ENCODE measurements at places on chromosomes 7 and 10. TPM values are rescaled to one million over a fixed set of nuclear protein-coding genes. Genes with fewer than 3 reads are reported as not detected.
A peak's percentile ranks its signal among the peaks of the same experiment; 100 is the strongest.

GRCh38 chr7:144908324-144908723 lies 72.5 kb upstream of the TPK1 start:
- ATAC-seq: no peak

Gene C10orf62
- total RNA-seq: not detected

GRCh38 chr10:78959924-78960285 lies 108.9 kb upstream of the ZMIZ1 start:
- ATAC-seq: no peak

GRCh38 chr10:48780341-48780740 lies 95.7 kb downstream of the WDFY4 start:
- no peak for ATAC-seq

- ATAC-seq: no peak
Observed at GRCh38 chr7:53811555-53812079, 730.6 kb upstream of the VSTM2A start.

DNA sequence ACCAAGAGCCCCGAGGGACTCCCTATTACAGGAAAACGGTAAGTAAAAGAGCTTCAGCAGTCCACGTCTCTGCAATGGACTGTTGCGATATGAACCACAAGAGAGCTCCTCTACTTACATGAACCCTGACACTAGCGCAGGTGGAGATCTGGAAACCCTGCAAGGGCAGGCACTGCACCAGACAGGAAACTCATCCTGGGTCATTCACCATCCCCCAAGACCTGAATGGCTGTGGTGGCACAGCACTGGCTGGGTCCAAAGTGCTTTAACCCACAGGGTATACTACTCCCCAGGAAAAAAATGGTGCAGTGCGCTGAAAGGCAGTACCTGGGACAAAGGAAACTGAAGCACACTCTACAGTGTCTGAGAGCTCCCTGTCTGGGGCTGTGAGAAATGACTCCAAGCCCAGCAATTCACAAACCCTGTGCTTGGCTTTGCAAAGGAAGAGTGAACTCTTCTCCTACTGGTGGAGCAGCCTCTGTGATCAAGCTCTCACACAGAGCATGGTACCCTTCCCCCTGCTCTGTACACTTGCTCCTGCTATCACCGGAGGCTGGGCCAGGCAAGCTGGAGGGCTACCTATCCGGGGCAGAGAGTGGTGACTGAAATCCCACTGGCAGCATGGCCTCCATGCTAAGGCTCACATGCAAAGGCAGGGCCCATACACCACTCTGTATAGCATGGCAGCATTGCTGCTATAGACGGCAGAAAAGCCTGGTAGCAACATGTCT lies 44.9 kb downstream of the HIBADH start:
- ATAC-seq: no peak

GRCh38 chr7:12895296-12895695 lies 207.9 kb downstream of the ARL4A start:
- ATAC-seq: no peak

- no peak for ATAC-seq
Observed at GRCh38 chr7:151138153-151138851, 29.2 kb downstream of the GBX1 start.

DNA sequence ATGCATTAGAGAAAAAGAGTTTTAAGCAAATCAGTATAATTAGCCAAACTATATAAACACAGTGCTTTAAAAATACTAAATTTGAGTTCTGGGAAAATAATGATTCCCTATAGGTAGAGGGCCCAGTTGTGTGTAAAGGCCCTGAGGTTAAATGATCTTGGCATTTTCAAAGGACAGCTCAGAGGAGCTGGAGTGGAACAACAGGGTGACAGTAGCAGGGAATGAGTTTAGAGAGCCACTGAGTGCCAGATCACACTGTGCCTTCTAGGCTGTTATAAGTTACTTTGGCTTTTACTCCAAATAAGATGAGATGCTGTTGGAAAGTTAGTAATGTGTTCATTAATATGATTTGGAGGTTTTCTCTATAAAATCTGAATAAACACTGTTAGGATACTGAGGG lies 34.6 kb downstream of the VWDE start:
- ATAC-seq: no peak

- ATAC-seq: no peak
Observed at GRCh38 chr7:112144284-112145059, 61.7 kb downstream of the DOCK4 start.

Gene VWDE
- 0.56 TPM for total RNA-seq

DNA sequence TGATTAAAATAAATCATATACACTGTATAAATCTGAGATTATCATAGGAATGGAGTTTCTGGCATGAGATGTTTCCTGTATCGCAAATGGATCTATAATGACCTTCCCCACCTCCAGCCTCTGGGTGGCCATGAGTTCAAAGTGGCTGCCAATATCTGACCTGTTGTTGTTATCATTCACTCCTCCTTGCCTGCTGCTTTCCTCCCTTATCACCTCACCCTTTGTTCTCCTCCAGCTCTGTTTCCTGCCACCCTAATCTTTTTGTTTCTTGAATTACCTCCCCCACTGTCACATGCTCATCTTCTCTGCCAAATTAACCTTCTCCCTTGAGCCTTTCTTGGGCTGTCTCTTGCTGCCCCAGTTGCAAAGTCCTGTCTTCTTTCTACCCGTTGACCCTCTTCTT lies 12.0 kb downstream of the SCD start:
- no peak for ATAC-seq

DNA sequence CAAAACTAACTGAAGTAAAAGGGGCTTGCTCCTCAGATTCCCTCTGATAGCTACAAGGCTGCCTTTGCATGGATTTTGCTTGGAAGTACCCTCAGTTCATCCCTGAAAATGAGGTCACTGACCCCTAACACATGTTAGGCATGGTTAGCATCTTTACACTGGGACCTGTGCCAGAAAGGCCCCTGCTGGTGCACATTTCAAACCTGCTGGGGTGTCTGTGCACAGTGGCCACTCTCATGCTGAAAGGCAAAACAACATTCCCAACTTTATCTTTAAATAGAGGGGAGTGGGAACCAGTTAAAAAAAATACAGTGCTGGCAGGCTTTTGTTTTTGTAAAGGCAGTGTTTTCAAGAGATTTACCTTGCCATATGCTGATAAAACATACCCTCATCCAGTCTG lies 99.1 kb downstream of the ANK3 start:
- no peak for ATAC-seq

GRCh38 chr10:102117391-102118159 lies 2.6 kb downstream of the LDB1 start:
- ATAC-seq: peak; percentile 50

DNA sequence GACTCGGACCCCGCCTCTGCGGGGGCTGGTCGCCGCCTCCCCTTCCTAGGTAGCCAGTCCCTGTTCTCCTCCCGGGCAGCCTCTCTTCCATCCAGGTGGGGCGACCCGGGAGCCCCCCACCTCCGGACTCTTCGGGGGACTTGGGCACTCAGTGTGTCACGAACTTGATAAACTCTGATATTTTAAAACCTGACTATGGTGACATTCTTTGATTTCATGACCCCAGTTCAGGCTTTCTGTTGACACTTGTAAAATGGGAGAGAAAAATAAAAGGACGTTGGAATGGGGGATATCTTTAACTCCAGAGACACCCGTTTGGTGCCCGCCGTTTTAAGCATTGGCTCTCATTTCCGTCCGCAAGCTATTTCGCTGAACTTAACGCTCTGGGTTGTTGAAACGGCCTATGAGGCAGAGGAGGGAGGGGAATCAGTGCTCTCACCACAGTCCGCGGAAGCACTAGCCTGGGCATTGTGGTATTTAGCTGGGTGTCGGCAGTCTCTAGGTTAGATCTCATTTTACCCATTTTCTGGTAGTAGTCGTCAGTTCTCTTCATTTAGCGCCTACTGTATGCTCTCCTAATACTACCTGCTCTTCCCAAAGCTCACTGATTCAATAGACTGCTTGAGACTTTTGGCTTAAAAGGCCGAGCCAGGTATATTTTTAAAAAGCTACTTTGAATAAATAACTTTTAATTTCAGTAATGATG lies 738 bp downstream of the VPS26A start:
- ATAC-seq: no peak

Gene NME8
- not detected for total RNA-seq

- peak; percentile 26 for ATAC-seq
Observed at GRCh38 chr10:94104316-94105000, 110.7 kb downstream of the PLCE1 start.

- ATAC-seq: no peak
Observed at GRCh38 chr7:155813546-155814315, 1.5 kb upstream of the SHH start.

DNA sequence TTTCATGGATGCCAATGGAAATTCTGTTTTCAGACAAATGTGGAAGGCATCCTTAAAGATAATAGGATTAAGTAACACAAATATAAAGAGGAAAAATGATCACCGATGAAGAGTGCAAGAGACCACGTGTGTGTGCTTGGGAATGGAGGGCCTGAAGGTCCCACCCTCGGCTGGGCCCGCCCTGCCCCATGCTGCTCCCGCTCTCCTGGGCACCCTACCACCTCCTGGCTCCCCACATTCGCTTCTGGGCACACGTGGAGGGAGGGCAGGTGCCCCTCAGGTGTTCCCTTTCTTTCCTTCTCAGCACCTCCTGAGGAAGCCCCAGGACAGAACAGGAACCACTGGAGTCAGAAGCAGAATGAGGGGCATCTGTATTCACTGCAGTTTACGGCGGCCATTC lies 367.6 kb downstream of the DNAJB6 start:
- ATAC-seq: no peak

Gene CALCR
- total RNA-seq: not detected

Gene ADGRA1
- total RNA-seq: 6.3 TPM

DNA sequence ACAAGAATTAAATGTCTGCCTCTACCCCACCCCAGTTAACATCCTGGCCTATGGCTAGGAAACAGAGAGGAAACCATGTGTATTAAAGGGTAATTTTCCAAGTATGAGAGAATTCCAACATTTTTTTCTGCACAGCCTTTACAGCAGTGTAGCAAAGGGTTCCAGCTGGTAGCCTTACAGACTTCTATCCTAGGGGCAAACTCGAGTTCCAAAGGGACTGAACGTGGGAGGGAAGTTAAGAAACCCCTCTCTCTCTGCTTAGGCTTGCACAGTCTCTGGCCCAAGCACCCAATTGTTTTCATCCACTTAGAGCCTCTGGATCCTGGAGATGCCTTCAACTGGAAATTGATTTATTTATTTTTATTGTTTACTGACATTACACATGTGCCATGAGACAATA lies 60.3 kb downstream of the SLC16A12 start:
- no peak for ATAC-seq

Data from motor neuron (in vitro differentiated cells).